ENCODE measurements at places on chromosomes 4 and X. TPM values are rescaled to one million over a fixed set of nuclear protein-coding genes. Genes with fewer than 3 reads are reported as not detected.

- no peak for ATAC-seq
These were observed 1316.3 kb downstream of the STIM2 start for GRCh38 chr4:28176942-28177341.

- ATAC-seq = no peak
These were observed 63.1 kb downstream of the TSC22D3 start for GRCh38 chrX:107712231-107713202.

- no peak for ATAC-seq
These were observed 35.5 kb upstream of the CD38 start for GRCh38 chr4:15742637-15743036.

DNA sequence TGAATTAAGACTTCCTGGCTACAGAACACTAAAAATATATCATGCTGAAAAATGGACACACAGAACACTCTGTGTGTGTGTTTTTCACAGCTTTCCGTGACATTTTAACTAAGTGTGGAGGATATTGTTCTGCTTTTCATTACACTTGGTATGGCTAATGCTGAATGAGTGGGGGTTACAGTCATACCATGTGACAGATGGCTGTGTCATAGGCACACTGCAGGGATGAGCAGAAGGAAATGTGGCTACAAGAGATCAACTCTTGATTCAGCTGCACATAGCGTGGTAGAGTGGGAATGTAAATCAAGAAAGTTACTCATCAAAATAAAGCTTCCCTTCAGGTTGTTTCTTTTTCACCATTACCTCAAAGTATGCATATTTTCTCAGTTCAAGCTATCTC lies 669.8 kb downstream of the IQCM start:
- ATAC-seq = peak; percentile 50

DNA sequence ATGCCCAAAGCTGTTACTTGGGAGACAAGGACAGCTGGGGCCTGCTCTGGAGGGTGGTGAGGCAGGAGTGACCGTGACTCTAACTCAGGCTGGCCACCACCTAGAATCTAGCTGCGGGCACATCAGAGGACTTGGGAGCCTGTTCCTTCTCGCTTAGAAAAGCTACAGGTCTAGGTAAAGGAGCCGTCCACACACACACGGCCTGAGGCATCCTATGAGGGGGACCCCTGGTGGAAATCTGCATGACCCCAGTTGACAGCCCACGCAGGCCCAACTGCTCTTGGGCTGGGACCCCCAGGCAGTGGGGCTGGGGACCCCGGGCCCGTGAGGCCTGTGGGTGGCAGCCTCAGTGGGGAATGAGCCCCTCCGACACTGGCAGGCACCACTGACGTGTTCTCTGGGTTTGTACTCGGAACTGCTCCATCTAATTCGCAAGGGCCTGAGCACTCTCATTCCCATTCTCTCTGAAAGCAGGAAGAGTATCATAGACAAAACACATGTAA lies 75.6 kb downstream of the ACOX3 start:
- no peak for ATAC-seq

- no peak for ATAC-seq
These were observed 181.5 kb downstream of the SLIT2 start for GRCh38 chr4:20433097-20433705.

TRAM1L1 gene
- total RNA-seq = 11.8 TPM
